ENCODE measurements at places on chromosomes 11 and 22.

DNA sequence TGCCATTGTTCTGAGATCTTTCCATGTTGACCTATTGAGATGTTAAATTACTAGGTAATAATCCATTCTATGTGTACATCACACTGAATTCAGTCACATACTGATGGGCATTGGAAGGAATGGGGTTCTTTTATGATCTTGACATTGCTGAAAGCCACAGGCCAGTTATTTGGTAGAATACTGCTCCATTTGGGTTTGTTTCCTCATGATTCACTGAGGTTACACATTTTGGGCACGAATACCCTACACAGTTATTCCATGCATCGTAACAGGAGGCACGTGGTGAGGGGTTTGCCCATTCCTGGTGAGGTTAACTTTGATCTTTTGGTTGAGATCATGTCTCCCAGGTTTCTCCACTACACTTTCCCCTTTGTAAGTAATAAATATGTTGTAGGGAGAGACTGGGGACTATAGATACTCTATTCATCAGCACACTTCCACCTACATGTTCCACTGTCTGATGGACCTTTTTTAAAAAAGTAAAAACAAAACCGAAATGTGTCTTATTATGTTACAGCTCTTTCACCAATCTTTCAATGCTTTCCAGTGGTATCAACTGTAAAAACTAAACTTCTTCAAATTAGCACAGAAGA is 12.0 kb upstream of the FOLR1 start:
- DNase-seq: peak; percentile 17

GRCh38 chr11:14967581-14968243 is 4.4 kb downstream of the CALCA start:
- no peak for DNase-seq

DNA sequence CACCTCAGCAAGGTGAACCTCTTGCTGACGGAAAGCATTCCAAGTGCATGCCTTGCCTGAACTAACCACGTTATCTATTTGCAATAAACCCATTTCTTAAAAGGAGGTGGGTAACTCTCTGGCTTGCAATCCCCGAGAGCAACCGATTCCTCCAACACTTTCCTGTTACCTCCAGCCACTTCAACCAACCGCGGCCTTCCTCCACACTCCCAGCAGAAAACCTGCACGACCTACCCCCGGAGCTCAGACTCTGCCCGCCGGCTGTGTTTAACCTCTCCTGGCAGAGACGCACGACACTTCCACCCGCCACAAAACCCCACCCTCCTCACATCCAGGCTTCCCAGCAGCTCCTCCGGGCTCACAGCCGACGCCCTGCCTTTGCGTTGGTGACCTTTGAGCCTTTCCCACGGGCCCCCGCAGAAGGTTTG is 708 bp downstream of the SCO2 start:
- no peak for DNase-seq

GRCh38 chr11:69873166-69874077 is 54.2 kb upstream of the FGF3 start:
- no peak for DNase-seq

DNA sequence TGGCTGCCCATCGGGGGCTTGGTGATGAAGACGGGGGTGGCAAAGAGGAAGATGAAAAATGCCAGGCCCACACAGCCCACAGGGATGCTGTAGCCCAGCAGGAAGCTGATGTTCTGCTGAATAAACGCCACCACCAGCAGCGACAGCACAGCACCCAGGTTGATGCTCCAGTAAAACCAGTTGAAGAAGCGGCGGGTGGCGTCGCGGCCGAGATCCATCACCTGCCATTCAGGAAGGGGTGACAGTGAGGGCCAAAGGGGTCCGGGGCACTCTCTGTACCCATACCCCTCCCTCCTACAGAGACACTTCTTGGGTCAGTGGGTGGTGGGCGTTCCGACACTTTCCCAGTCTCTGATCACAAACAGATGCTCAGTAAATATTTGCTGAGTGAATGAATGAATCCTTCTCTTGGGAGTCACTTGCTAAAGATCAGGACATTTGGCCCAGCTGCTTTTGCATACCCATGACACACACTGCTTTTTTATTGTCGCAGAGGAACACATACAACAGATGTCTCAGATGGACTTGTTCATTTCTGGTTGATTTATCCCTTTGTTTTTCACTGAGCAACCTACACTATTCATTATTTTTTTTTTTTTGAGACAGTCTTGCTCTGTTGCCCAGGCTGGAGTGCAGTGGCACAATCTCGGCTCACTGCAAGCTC is 5.2 kb downstream of the SLC15A3 start:
- no peak for DNase-seq

- no peak for DNase-seq
Observed at GRCh38 chr22:24326266-24326665, 55.6 kb downstream of the SPECC1L start.

GRCh38 chr22:25159028-25159427 is 40.6 kb upstream of the CRYBB3 start:
- no peak for DNase-seq

GRCh38 chr22:37822079-37822833 is 926 bp upstream of the GALR3 start:
- DNase-seq: no peak

GRCh38 chr22:41201141-41201540 is 4.0 kb upstream of the L3MBTL2 start:
- no peak for DNase-seq

- DNase-seq: no peak
Observed at GRCh38 chr11:60912851-60913528, 968 bp upstream of the TMEM109 start.

All from activated CD4-positive, alpha-beta T cell treated with anti-CD3 and anti-CD28 coated beads for 48 hours (primary cell).